Hepatocyte (in vitro differentiated cells): ENCODE measurements at places on chromosomes 11 and 22. TPM values are rescaled to one million over a fixed set of nuclear protein-coding genes. Genes with fewer than 3 reads are reported as not detected.
A peak's percentile ranks its signal among the peaks of the same experiment; 100 is the strongest.

FAM180B gene
- polyA plus RNA-seq, result not detected in 2 replicates

LRRC10B gene
- 0.68 TPM in 1 of 2 replicates, not detected in the other for polyA plus RNA-seq

HNRNPUL2 gene
- 2.3 and 3.7 TPM in 2 replicates for polyA plus RNA-seq

SAA4 gene
- 75.6 and 101 TPM in 2 replicates for polyA plus RNA-seq

- no peak for DNase-seq
Observed at GRCh38 chr11:47987310-47987709, 7.0 kb downstream of the PTPRJ start.

DNA sequence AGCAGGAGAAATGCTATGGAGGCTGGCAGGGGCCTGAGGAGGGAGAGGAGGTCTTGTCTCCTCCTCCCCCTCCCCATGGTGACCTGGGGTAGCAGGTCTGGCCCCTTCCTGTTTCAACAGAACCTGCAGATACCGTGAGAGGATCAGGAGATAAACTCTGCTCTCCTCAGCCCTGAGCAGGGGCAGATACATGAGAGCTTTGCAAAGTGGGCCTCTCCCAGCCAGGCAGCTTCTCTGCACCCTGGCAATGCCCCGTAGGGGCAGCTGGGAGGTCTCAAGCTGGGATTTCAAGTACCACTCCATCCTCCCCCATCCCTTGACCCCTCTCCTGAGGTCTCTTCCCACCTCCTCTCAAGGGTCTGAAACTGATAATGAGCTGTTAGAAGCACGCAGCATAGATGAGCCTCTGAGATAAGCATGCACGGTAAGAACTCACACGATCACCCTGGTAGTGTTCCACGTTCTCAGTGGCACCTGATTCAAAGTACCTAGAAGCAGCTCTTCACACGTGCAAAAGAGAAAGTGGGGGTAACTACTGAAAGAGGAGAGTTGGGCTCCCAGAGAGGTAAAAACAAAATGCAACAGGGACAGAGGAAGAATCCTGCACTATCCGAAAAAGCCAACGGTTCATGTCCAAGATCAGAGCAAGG is 4.9 kb upstream of the CCDC86 start:
- no peak for DNase-seq

GRCh38 chr11:37110385-37110784 is 512.3 kb upstream of the RAG2 start:
- peak; percentile 23 for DNase-seq

- DNase-seq, result no peak
Observed at GRCh38 chr22:42814616-42815015, 42.5 kb downstream of the ARFGAP3 start.

DNA sequence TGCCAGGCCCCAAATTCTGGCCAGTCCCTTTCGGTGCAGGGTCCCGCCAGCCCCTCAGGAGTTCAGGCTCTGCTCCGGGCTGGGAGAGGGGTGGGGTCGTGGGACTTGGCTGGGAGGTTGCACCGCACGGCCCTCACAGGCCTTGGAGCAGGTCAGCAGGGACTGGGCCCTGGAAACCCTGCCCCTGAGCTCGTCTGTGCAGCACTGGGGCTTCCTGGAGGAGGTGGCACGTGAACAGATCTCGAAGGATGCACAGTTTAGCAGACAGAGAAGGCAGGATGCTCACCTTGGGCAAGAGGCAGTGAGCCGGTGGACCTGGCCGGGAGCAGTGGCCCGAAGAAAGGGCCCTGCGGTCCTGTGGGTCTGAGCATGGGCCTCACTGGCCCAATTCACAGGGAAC is 70.0 kb downstream of the WNT7B start:
- no peak for DNase-seq

DNA sequence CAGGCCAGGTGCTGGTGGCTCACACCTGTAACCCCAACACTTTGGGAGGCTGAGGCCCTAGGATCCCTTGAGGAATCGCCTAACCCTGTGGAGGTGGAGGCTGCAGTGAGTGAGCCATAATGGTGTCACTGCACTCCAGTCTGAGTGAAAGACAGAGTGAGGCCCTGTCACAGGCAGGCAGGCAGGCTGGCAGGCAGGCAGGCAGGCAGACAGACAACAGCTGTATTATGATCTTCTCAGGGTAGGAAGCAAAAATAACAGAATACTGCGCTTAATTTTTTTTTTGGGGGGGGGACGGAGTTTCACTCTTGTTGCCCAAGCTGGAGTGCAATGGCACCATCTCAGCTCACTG is 3901.6 kb upstream of the OR11H1 start:
- DNase-seq, result no peak

- peak; percentile 61 for DNase-seq
Observed at GRCh38 chr11:48052183-48053044, 72.1 kb downstream of the PTPRJ start.

GRCh38 chr22:27996529-27996925 is 77.5 kb upstream of the PITPNB start:
- DNase-seq, result no peak

GRCh38 chr22:49153921-49154320 is 673.8 kb downstream of the BRD1 start:
- no peak for DNase-seq
